ENCODE measurements at places on chromosomes 5 and 9.

GRCh38 chr5:31366941-31367340, 165.0 kb downstream of the DROSHA start:
- DNase-seq, result no peak

GRCh38 chr5:74665273-74665672, 19.8 kb upstream of the HEXB start:
- DNase-seq, result no peak

DNA sequence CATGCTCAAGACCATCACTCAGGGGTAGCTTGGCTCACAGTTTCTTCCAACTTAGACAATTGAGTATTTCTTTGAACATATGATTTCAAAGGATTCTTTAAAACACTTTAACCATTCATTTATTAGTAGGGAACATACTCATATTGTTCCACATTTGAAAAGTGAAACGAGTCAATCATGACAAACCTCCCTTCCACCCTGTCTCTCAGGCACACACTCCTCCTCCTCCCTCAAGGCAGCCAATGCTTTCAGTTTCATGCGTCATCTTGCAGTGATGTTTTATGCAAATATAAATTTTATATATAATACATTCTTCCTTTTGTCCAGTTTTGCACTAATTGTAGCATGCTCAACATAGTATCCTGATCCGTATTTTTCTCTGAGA, 126.0 kb upstream of the BOD1 start:
- no peak for DNase-seq

DNA sequence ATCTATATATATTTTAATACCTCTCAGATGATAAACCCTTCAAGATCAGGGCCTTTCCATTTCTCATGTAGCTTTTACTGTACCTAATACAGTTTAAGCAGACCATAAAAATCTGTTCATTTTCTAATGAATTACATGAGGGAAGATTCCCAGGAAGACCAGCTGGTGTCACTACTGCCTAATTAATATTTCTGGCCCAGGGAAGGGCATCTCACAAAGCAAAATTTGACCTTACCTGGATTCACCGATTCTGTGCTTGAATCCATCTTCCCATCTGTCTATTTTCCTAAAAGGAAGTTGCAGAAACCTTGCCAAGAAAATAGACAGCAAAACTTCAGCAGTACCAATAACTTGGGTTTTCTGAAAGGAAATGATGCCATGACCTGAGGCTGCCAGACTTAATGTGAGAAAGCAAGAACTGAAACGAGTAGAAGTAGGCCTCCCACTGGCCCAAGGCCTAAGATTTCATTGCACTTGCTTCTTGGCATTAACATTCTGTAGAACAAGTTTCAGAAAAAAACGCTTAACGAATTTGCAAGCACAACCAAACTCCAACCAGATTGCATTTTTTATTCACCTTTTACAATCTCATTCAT, 83.0 kb upstream of the GLIS3 start:
- DNase-seq, result no peak

DNA sequence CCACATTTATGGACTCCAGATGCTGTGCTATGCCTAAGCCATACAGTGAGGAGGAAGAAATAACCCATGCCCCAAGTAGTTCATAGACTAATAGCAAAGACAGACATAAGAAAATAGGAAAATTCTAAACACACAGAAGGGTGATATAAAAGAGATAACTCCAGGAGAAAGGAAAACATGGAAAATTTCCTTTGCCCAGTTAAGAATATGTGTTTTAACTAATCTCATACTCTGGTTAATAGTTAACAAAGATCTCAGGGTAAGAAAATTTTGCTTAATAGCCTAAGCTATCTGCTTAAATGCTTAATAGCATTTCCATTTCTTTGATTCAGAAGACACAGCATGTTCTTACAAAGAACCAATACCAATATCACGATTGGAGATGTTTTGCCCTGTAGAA, 358.0 kb downstream of the MSX2 start:
- no peak for DNase-seq

DNA sequence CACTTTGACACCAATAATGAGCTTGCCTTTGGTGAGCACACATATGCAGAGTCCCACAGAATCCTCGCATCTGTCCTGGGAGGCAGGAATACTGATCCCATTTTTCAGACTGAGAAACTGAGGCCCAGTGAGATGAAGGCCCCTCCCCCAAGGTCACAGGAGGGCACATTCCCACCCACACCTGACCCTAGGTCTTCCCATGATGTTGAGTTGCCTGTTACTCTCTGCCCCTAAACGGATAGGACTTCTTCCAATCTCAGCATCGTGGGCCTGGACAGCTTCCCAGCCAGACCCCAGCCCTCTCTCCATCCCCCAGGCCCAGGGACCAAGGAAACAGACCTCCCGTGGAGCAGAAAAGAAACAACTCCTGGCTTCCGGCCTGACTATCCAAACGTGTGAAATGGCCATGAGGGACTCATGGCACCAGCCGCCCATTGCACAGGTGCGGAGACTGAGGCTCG, 877 bp downstream of the SH3GLB2 start:
- no peak for DNase-seq

DNA sequence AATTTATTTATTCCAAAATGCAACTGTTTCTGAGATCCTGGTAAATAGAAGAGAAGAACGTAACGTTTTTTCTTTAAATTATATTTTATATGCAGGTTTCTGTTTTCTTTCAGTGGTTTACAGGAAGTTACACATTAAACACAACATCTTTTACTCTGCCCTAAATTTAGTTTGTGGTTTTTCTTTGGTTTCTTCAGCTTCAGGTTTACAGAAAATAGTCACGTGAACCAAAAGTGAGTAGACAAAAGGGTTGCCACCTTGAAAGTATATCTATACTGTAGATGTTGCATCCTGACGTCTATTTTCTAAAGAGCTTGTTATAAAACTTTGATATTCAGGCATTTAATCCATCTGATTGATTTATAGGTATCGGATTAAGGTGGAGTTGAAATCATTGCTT, 1236.6 kb downstream of the MAT2B start:
- DNase-seq, result no peak

DNA sequence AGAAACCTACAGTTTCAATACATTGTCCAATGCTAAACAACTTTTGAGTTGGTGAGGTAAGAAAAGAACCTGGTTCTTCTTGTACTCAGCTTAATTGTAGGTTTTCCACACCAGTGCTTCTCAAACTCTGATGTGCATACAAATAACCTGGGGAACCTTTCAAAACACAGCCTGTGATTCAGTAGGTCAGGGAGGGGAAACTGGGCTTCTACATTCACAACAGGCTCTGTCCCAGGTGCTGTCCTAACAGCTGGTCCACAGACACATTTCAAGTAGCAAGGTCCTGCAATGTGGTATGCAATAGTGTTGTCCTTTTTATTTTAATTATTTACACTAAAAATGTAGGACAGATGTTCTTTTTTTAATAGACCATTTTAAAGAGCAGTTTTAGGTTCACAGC, 47.4 kb upstream of the SNCAIP start:
- no peak for DNase-seq

DNA sequence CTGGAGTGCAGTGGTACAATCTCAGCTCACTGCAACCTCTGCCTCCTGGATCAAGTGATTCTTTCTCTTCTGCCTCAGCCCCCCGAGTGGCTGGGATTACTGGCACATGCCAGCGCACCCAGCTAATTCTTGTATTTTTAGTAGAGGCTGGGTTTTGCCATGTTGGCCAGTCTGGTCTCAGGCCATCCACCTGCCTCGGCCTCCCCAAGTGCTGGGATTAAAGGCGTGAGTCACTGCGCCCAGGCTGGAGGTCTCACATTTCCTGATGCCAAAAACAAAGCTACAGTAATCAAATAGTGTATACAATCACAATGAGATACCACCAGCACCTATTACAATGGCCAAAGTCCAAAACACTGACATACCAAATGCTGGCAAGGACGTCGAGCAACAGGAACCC, 51.1 kb downstream of the TTLL11 start:
- DNase-seq, result no peak

GRCh38 chr9:137313956-137314560, 12.0 kb upstream of the NRARP start:
- DNase-seq, result no peak

- DNase-seq, result no peak
These were observed 113.3 kb downstream of the SCAMP1 start for GRCh38 chr5:78473751-78474150.

DNA sequence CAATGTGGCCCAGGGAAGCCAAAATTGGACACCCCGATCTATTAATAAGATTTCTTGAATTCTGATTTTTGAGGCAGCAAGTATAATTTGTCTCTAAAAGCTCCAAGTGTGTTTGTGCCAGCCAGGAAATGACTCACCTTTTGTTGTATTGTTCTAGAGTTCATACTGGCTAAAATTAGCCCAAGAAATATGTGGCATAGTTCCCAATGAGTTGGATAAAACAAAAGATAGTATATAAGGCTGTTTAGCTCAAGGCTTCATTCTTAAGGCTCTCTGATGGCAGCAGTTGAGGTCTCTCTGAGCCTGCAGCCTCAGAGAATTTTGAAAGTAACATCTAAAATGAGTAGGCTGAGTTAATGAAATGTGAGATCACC, 21.6 kb downstream of the HMGXB3 start:
- no peak for DNase-seq

- DNase-seq, result no peak
These were observed 1.5 kb upstream of the PHF19 start for GRCh38 chr9:120878188-120879130.

GRCh38 chr5:116388564-116389258, 185.9 kb downstream of the SEMA6A start:
- DNase-seq, result no peak

DNA sequence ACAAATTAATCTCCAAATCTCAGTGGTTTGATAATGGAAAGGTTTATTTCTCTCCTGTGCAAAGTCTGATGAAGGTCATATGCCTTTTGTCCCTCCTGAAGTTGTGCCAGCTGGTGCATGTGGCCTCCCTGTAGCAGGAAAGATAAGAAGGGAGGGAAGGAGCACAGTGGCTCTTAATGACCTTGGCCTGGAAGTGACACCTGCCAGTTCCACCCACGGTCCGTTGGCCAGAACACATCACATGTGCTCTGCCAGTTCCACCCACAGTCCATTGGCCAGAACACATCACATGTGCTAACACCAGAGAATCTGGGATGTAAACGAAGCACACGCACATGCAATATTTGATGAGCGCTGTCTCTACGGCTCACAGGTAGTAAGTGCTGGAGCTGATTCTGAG, 130.9 kb downstream of the DOCK2 start:
- DNase-seq, result no peak

- DNase-seq, result no peak
These were observed 802 bp downstream of the ITGA2 start for GRCh38 chr5:52989781-52990527.

DNA sequence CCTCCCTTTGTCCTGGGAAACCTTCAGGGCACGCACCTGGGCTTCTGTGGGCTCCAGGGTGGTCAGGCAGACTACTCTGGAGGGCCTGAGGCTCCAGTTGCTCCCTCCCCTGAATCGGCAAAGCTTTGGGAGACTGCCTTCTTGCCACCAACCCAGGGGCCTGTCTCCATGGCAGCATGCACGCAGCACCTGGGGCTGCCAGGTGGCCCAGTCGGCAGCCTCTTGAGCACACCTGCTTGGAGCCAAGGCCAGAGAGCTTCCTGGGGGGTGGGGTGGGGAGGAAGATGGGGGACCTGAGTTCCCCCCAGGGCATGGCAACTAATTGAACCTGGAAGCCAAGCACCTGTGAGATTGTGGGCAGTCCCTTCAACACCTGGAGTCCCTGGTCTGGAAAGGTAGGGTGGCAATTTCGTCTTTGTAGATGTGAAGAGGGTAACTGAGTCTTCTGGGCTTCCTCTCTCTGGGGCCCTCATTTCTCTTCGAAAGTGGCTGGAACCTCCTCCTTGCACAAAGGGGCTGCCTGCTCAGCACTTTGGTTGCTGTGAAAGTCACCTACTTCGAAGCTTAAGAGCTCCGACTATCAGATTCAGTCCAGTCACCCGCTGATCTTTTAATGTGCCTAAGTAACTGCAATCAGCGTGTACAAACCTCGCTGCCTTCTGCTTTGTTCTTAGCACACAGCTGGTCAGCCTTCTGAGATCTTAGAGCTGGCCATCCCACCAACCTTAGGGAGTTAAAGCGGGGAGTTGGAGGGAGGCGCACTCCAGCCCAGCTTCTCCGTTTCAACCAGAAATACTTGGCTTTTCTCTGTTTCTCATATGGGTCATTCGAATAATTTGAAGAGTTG, 4.0 kb downstream of the RNF183 start:
- peak; percentile 48 for DNase-seq

- DNase-seq, result no peak
These were observed 22.0 kb downstream of the ABCA1 start for GRCh38 chr9:104905931-104906330.

GRCh38 chr9:94736759-94737158, 10.3 kb downstream of the AOPEP start:
- DNase-seq, result no peak

DNA sequence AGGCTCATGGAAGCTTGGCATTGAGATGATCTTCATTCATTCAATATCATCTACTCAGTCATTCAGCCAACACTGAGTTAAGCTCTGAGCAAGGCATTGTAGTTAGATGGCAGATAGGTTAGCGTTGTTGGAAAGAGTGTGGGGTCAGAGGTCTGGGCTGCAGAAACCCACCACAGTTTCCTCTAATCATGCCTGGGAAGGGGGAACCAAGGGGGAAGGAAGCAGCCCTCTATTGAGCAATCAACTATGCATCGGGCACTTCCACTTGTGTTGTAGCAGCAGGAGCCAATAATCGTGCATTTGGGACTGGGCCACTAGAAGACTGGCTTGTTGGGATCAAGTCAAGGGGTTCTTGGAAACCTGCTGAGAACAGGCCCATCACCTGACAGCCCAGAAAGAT, 139.1 kb downstream of the PIP5K1B start:
- no peak for DNase-seq

DNA sequence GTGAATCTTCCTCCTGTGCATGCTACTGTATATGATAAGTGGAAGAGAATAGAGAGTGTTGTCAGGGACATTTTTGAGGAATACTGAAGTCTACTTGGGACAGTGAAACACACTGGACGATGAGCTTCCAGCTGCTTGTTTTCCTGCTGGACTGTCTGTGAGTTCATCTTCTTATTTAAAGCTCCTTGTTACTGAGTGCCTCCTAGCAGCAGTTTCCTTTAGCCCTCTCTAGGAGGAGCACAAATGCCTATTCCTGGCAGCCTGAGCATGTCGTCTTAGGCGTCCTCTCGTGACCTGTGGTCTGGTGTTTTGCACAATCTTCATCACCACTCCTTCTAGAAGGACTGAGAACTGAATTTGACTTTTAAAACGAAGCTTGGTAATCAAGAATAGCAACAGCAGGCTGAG, 43.8 kb downstream of the ANKRD33B start:
- no peak for DNase-seq
